Stimulated activated CD8-positive, alpha-beta memory T cell treated with anti-CD3 and anti-CD28 coated beads, Interleukin-4, amount 100 ng/mL, for 4 hours (primary cell): ENCODE measurements at places on chromosomes 3 and 15.

DNA sequence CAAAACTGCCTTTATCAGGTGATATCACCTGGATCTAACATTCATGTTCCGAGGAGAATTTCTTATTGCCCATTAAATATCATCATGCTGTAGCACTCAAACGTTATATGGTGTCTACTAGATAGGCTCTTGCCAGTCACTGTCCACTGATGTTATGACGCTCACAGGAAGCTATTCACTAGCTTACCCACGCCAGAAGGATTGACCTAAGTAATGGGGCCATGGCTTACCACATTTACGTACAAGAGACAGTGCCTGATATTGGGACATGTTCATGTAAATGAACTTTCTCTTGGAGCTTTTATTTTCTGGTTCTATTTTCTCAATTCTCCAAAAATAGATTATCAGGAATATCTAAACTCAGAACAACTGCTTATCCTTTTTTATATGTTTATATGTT is 91.7 kb upstream of the NAALADL2 start:
- no peak for DNase-seq

DNA sequence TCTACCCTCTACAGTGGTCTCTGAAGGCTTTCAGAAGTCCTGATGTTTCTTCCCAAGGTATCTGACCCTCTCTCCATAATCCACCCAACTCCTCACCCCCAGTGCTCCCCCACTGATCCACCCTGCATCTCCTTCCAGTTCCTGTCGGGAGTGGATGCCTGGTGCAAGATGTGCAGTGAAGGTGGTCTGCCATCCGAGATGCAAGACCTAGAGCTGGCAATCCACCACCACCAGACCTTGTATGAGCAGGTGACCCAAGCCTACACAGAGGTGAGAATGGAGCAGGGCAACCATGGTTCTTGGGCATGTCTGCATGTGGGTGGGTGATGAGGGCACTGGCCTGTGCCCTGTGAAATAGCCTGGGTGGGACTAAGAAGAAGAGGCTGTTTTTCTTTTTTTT is 337.8 kb upstream of the ROPN1 start:
- DNase-seq: no peak

DNA sequence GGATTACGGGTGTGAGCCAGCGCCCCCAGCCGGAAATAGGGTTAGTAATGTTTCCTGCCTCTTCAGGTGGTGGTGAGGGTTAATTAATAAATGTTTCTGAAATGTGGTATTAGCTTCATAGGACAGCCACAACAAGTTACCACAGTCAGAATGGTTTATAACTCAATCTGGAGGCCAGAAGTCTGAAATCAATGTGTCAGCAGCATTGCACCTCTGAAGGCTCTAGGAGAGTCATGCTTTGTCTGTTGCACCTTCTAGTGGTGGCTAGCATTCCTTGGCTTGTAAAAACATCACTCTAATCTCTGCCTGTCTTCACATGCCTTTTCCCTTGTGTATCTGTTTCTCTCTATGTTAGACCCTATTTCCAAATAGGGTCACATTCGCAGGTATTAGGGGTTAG is 7.8 kb upstream of the RPSA start:
- DNase-seq: no peak

DNA sequence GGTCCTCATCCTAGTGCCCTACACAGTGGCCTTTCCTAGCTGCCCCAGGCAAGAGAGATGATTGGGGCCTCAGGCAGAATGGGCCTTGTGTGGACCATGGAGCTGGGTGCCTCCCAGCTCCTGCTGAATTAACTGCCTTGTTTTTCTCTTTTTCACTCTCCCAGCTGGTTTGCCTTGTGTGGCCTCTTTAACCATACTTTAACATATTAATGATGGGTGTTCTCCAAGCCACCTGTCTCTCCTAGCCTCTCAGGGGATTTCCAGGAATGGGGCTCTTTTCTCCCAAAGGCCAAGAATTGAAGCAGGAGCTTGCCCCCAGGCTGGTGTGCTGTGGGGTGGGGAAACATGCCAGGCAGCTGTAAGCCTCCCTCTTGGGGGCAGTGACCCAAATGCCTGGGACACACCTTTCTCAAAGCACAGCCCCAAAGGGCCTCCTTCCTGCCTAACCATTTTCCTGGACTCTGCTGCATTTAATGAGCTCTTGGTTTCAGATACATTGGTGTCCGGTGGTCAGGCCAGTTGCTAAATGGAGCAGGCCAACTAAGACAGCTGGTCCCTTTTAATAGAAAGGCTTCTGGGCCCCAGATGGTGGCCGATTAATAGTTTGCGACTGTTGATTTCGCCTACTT is 5.6 kb downstream of the ALPK3 start:
- DNase-seq: no peak

DNA sequence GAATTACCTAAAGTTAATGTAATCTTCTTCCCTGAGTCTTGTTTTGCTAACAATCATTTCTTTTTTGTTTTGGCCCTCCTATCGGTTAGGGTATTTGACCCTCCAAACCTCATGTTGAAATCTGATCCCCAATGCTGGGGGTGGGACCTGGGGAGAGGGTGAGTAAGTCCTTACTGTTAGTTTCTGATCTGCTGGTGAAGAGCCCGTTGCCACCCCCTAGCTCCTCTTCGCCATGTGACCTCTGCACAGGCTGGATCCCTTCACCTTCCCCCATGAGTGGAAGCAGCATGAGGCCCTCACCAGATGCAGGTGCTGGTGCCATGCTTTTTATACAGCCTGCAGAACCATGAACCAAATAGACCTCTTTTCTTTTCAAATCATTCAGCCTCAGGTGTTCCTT is 62.8 kb upstream of the ADCY5 start:
- no peak for DNase-seq

DNA sequence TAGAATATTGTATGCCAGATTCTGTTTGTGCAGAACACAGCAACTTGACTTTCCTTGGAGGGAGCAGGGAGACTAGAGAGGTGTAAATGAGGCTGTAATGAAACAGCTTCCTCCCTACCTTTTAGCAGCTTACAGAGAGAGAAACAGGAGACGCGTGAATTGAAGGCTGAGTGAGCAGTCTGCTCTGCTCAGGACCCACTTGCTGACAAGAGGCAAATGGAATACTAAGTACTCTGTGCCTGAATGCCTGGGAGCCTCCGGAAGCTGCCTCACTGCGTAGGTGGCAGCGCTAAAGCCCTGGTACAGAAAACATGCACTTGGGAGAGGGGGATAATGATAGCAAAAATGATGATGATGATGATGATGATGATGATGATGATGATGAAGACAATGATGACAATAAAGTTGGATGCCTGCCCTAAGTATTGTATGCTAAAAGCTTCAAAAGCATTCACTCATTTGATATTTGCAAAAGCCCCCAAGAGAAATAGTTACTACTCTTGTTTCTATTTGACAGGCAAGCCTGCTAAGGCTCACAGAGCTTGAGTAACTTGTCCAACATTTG is 548.9 kb downstream of the NTRK3 start:
- no peak for DNase-seq

DNA sequence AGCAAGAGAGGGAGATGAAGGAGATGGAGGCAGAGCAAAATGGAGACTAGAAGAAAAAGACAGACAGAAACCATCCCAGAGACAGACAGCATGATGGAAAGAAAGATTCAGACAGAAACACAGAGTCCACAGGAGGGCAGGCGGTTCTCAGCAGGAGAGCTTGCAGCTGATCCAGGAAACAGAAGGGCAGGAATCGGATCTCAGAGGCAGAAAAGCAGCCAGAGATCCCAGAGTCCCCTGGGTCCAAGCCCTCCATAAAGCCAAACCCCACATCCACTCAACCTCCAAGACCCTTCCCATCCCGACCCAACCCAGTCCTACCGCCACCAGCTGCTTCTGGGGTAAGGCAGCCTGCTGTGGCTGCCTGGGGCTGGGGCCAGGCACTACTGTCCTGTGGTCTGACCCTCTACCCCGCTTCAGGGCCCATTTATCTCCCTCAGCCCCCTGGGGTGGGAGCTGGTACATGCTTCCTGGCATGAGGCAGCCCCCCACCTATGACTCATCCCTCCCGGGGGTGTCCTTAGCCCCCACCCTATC is at the start of gene UCN2:
Gene UCN2 (minus strand): TSS at position 400 of the 537 bp plus-strand sequence. CDS start 657 bp downstream, outside the sequence.
- DNase-seq: no peak

DNA sequence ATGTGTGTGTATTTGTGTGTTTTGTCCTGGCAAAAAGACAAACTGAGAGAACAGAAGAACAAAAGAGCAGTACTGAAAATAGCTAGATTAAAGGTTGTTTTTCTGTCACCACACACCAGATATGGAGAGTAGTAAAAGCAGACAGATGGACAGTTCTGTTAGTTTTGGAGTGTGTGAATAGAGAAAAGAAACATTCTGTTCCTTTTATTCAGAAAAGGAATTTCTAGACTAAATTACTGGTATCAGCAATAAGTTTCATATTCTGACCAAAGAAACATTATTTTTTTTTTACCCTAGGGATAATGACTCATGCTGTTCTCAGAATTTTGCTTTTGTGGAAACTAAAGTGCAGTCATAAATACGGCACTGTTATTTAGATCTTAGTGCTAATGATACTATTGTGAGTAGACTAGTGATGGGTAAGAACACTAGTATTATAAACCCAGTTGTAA is 32.9 kb downstream of the PIK3CA start:
- no peak for DNase-seq

DNA sequence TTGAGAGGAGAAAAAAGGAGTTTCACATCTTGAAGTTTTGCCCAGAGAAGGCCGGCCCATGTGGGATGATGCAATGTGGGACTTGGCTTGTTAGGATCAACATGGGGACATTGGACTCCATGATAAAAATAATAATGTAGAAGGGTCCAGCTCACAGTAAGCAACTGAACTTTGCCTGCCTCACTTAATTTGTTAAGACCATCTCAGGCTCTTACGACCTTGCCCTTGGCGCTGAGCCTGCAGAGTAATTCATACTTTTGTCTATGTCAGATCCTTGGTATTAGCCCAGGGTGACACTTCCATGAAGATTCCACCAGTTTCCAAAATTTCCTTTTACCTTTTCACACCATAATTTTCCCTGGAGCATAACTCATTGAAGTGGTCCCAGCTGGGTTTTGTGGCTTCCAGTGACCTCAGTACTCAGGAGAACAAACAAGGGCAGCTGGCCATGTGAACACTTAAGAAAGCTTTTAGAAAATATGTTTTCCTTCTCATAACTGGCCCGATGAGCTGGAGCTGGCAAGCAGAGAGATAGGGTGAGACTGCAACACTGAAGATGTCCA is 315.4 kb upstream of the RASGRP1 start:
- DNase-seq: no peak

DNA sequence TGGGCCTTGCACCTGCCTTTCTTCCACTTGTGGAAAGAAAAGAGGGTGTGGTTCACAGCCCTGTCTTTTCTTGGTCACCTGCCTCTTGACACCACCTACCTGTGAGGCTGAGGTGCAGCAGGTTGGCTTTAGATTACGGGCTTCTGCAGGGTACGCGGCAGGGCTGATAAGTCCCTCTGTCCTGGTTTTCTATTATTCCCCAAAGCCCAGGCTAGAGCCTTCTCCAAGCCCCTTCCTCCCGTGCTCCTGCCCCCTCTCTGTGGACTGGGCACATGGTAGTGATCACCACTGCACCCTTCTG is 44.8 kb upstream of the HACD2 start:
- no peak for DNase-seq

DNA sequence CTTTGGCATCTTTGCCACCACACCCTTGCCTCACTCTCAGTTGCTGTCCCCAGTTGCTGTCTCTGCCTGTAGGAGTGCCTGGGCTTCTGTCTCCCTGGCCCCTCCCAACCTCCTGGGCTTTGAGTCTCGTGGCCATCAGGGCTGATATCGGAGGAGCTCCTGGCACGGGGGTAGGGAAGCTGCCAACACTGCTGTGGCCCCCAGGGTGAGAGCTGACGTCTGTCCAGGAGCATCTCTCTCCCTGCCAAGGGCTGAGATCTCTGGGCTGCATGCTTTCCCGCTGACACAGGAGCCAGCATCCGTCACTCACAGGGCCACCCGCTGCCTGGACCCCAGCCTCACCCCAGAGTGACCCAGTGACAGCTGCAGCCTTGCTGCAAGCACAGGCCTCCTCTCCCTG is 47.4 kb downstream of the EXOG start:
- DNase-seq: no peak

- no peak for DNase-seq
Measured at GRCh38 chr3:151320131-151320530, 3.5 kb upstream of the GPR87 start.

- no peak for DNase-seq
Measured at GRCh38 chr3:156626104-156626503, 48.3 kb upstream of the TIPARP start.

DNA sequence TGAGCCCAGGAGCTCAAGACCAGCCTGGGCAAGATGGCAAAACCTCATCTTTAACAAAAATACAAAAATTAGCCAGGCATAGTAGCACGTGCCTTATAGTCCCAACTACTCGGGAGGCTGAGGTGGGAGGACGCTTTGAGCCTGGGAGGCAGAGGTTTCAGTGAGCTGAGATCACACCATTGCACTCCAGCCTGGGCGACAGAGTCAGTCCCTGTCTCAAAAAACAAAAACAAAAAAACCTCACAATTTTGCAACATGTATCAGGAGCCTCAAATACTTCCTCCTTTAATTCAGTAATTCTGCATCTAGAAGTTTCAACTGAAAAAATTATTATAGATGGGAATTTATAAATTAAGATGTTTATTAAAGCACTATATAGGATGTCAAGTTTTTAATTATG is 1.1 kb downstream of the MRPL47 start:
- no peak for DNase-seq

GRCh38 chr3:4950351-4950784 is 28.9 kb upstream of the BHLHE40 start:
- DNase-seq: no peak

GRCh38 chr15:80531388-80531787 is 127.2 kb downstream of the ARNT2 start:
- DNase-seq: no peak

GRCh38 chr3:159928666-159929065 is 60.0 kb upstream of the IL12A start:
- no peak for DNase-seq

DNA sequence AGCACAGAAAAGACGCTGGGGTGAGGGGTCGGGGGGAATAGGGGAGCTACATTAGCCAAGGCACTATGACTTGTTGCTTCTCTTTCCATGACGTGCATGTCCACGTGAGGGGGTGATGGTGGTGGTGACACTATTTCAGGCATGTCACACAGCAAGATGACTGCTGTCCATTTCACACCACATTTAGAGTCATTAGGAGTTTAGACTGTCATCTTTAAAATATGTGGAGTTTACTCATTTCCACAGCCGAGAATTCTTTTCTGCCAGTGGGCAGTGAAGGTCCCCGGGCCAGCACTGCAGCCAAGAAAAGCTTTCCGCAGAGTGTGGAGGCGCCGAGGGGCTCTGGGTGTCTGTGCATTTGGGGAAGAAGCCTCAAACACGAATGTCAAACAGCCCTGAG is 954 bp upstream of the DGKG start:
- DNase-seq: no peak

DNA sequence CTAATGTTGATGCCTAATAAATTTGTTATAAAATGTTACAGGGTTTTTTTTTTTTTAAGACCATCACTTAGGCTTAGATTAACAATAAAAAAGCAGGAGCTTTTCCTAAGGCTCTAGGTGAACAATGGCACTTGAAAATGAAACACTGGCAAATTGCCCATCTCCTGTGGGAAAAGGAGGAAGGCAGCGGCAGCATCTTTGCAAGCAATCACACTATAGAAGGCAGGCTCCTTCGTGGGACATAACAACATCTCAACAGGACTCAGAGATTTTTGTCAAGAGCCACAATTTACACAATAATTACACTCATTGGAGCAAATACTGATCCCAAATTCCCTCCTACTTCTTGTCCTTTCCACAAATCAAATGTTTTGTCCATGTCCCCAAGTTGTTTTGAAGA is 646.7 kb downstream of the ROBO2 start:
- DNase-seq: no peak
